Retinal pigment epithelial cell (primary cell): ENCODE measurements at places on chromosomes 16 and 17.

DNA sequence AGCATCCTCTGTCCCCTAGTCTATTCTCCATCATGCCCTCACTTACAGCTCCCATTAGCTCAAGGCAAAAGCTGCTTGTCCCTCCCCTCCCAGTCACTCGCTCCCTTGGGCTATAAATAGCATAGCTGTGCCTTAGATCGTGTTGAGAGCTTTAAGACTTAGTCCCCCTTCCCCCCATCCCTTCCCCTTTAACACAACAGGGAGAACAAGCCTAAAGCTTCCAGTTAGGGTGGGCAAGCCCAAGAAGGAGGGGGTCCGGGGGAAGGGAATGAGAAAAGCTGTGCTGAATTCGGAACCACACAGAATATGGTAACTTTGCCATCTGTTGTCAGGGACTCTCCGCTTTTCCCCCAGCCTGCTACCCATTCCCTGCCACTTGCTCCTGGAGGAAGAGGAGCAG lies 4.9 kb upstream of the HIGD1B start:
- DNase-seq = no peak

DNA sequence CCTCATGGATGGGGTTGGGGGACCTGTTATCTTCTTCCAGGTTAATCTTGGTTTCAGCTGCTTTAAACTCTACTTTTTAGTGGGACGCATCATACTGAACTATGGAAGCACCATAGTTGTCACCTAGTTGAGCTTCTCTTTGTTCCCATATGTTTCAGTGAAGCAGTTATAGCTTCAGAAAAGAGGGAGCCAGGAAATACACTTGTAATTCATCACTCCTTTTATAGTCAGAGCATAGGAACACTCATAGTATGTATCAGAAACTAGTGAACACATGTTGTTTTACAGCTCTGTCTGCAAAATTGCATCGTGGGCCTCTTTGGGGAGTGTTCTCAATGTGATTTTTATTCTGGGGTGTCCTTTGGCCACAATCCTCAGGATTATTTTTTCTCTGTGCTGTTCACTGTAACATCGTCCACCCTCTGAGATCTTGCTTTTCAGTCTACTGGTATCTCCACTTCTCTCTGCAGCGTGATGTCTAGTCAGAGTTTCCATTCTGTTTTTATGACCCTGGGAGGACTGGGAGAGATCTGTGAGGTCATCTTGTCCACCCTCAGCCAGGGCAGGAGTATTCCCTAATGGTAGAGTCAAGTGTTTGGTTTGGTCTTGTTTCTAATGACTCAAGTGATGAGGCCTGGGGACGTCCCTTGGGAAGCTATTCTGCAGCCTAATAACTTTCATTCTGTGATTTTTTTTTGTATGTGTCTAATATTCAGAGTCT lies 585.4 kb downstream of the WWOX start:
- DNase-seq = no peak

- DNase-seq = no peak
Measured at GRCh38 chr16:59198487-59198886, 464.4 kb upstream of the GOT2 start.

DNA sequence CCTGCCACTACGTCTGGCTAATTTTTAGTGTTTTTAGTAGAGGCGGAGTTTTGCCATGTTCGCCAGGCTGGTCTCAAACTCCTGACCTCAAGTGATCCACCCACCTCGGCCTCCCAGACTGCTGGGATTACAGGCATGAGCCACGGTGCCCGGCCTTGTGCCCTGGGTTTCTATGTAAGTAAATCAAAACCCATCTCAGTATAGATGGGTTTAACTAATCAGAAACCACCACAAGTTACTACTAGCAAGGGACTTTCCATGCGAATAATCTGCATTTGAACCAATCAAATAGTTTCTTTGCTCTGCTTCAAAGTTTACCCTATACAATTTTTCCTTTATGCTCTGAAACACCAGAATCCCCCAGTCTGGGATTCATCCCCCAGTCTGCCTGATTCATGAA lies 16.5 kb upstream of the EIF1 start:
- DNase-seq = no peak

- DNase-seq = peak; percentile 20
Measured at GRCh38 chr16:25135254-25135878, 23.8 kb downstream of the LCMT1 start.

DNA sequence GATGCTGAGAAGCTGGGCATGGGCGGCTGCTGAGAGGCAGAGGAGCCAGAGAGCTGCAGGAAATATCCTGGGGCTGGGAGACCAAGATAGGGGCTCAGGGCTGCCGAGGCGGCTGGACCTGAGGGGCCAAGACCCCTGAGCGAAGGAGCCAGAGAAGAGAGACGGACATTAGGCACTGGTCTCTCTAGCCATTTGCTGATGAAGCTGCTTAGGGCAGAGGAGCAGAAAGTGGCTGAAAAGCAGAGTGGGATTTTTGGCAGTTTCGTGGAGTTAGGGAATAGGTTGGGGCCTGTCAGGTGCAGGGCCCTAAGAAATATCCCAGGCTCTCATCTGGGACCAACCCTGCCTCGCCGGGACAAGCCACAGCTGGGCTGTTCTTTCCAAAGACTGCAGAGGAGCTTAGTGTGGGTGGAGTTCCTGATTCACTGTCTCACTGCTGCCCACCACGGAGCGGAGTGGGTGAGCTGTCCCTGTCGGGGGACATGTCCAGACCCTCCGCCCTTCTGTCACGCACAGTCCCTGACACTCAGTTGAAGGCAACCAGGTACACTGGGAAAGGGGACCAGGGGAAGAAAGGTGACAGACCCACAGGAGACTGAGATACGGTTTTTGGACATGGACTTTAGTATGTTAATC lies 11.3 kb upstream of the DNASE1 start:
- no peak for DNase-seq

- no peak for DNase-seq
Measured at GRCh38 chr16:714558-715476, at the start of gene METRN. TSS of gene METRN (plus strand) at chr16:715118. CDS start at chr16:715290, 172 bp downstream.

- DNase-seq = no peak
Measured at GRCh38 chr16:73610605-73611156, 562.8 kb upstream of the ZFHX3 start.

DNA sequence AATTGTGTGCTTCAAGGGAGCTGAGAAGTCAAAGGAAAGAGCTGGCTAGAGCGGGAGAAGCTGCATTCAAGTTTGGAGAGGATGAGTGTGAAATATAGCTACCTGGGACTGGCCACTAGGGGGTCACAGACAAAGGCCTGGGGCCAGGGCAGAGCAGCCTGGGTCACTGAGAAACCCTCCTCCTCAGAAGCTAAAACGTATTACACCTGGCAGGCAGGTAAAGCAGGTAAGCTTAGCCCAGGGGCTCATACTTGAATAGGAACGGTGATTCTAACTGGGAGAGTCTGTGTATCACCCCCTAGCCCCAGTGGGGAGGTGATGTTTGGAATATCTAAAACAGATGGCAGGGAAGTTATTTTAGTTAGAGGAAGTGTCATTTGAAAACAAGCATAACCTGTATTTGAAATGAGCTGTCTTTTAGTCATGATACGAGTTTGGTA lies 6.8 kb downstream of the KRT37 start:
- DNase-seq = no peak

DNA sequence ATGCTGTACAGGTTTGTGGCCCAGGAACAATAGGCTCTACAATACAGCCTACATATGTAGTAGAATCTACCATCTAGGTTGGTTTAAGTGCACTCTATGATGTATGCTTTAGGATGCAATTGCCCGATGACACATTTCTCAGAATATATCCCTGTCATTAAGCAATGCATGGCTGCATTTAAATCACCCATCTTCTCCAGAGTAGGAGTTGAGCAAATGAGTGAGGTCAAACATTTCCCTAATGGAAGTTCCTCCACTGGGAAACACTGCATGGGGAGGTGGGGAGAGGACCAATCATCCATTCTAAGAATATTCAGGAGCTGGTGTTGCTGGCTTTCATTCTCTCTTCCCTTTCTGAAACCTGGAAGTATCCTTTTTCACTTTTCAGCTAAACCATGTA lies 2.0 kb upstream of the PCTP start:
- no peak for DNase-seq

DNA sequence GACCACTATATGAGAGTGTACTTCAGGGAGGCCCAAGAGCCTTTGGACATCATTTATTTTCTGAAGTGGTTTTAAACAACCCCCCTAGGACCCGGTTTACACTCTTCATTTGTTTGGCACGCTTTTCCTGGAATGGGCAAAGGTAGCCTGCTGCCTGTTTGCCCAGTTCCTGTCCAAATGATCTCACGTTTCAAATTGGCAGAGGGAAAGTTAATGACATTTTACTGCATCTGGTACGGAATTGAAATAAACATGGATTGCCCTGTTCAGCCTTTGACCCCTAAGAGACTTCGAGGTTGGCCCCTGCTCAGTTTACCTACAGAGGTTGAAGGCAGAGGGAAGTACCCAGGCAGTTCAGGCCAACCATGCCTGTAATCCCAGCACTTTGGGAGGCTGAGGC lies 5.8 kb upstream of the RPRML start:
- DNase-seq = no peak

DNA sequence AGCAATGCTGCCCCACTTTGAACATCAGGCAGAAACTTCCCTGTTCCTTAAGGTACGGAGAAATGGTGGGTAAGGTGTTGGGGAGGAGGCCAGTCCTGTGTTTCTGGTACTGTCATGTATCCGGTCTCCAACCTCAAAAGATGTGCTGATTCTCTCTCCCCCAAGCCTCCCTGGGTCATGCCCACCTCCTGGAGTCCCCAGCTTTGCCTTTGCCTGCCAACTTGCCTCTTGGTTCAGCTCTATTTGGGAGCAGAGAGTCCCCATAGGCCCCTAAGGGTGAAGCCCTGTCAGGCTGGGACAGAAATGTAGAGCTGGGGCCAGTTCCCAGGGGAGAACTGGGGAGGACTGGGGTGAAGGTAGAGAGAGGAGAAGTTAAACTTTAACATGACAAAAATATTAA lies 1.6 kb upstream of the TBX21 start:
- DNase-seq = no peak

DNA sequence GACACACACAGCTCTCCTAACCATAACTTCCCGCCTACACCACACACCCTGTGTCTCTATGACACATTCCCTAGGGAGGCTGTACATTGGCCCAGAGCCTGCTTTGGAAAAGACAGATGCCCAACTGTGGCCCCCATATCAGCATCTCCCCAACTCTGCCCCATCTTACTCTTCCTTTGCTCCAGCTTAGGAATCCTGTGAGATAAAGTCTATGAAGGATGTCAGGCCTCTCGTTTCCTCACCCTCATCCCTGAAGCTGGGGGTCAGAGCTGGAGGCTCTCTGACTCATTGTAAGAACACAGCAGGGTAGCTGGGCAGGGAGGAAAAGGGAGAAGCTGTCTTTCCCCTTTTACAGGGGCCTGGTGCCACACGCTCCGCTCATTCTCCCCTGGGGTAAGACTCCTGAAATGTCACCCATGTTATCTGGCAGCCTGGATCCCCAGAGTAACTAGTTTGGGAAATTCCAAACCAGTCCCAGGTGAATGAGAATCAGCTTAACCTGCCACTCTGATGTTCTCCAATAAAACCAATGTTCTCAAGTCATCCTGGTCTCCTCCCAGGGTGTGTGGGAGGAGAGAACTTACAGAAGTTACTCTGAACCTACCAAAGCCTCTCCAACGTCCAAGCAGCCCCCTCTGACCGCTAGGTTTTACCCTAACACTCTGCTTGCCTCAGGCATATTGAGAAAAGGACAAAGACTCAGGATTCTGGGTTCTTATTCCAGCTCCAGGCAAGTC lies 2.8 kb downstream of the RAPGEFL1 start:
- DNase-seq = no peak

- no peak for DNase-seq
Measured at GRCh38 chr16:28534542-28535373, 4.0 kb downstream of the NUPR1 start.

DNA sequence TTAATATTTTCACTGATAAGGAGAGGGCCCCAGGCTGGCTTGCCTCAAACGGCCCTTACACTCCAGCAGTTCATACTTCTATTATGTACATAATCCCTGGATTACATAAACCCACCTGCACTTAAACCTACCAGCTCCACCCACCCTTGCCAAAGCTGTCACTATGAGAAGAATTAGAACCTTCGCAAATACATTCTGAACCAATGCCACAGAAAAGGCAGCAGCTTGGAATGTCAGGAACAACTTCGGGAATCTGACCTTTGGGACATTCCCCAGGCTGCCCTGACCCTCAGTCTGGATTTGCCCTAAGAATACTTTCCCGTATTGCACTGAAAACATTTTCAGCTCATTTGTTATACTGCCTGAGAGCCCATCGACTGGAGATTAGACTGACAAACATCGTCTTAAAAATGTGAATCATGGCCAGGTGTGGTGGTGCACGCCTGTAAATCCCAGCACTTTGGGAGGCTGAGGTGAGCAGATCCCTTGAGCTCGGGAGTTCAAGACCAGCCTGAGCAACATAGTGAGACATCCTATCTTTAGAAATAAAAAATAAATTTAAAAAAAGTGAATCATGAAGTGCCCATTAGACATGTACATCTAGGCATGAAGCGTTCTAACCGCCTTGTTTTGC lies 21.0 kb upstream of the SEC14L1 start:
- peak; percentile 73 for DNase-seq

DNA sequence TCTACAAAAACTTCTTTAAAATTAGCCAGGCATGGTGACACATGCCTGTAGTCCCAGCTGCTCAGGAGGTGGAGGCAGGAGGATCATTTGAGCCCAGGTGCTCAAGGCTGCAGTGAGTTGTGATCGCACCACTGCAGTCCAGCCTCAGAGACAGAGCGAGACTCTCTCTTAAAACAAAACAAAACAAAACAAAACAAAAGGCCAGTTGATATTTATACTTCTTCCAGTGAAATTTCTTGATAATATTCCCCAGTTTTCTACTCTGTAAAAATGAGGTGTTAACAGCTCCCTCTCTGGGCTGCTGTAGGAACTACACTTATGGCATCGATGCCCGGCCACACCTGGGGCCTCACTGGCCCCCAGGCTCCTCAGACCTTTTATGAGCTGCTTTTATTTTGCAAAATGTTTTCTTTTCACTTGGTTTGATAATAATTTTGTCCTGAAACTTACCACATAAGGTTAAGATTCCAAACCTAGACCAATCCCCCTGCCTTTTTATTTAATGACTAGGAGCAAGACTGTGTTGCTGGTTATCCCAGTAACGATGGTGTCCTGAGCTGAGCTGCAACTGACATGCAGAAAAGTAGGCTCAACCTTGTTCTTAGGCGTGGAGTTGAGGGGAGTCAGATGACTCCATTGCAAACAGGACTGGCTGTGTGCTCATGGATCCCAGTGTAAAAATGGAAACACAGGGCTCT lies 17.6 kb downstream of the MAPK8IP3 start:
- DNase-seq = no peak

DNA sequence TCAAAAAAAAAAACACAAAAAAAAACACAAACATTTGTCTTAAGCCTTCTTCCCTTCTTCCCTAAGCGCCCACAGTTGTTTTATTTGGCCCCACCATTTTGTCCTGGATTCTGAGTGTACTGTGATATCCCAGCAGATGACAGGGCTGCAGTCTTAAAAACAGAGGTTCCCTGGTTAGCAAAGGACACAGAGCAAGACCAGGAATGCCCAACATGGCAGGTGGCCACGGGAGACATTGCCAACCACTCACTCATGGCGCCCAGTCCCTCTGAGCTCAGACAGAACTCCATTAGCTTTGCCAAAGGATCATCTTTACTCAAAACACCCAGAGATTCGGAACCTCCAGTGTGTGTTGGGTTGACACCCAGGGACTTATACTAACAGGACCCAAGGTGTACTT lies 249.3 kb downstream of the MRTFB start:
- DNase-seq = no peak

GRCh38 chr17:48023400-48024148 lies 14.0 kb downstream of the COPZ2 start:
- DNase-seq = no peak
